ENCODE measurements at places on chromosomes 11 and 22.

GRCh38 chr11:132977746-132978145 is 554.6 kb downstream of the OPCML start:
- no peak for DNase-seq

- no peak for DNase-seq
Observed at GRCh38 chr11:71206186-71206585, 46.2 kb downstream of the SHANK2 start.

GRCh38 chr11:32400196-32400595 is 35.1 kb downstream of the WT1 start:
- no peak for DNase-seq

- no peak for DNase-seq
Observed at GRCh38 chr22:28015676-28016601, 96.9 kb upstream of the PITPNB start.

- DNase-seq, result no peak
Observed at GRCh38 chr11:123325533-123325932, 104.5 kb upstream of the GRAMD1B start.

GRCh38 chr11:119282495-119282894 is 34.4 kb downstream of the MCAM start:
- DNase-seq, result no peak

- DNase-seq, result no peak
Observed at GRCh38 chr11:93700830-93701229, 39.3 kb downstream of the CEP295 start.

DNA sequence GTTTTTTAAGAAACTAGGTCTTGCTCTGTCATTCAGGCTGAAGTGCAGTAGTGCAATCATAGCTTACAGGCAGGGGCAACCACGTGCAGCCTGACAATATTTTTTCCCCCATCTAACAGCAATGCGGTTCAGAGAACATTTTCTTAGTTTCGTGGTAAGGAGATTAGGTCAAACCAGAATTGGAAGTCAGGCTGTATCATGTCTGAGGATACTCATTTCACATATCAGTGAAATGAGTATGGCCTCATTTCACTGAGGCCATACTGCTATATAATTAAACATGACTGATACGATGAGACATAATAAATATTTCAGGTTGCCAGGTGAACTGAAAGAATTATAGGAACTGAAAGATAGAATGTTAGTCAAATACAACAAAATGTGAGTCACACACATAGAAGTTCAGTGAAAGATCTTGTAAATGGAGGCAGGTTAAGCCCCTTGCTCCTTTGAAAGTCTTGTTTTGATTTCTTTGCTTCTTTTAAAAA is 32.5 kb upstream of the IZUMO1R start:
- no peak for DNase-seq

GRCh38 chr11:89168396-89168795 is 9.3 kb upstream of the TYR start:
- no peak for DNase-seq

DNA sequence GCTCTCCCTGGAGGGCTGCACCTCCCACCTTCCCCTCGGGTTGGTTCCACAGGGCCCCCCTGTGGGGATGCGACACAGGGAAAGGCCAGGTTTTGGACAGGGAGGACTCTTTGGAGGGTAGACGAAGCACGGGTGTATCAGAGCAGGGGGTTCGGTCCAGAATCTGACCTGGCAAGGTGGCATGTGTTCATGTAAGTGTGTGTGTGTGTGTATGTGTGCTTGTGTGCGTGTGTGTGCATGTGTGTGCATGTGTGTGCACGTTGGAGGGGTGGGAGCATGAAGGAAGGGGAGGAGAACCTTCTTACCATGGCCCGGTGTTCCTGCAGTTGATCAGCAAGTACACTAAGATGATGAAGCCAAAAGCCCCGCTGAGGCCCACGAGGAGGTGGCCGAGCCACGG is 14.7 kb downstream of the IL2RB start:
- no peak for DNase-seq

- peak; percentile 8 for DNase-seq
Observed at GRCh38 chr11:69801513-69802335, 17.5 kb downstream of the FGF3 start.

GRCh38 chr22:31605851-31606585 is 56.0 kb downstream of the PISD start:
- no peak for DNase-seq

- no peak for DNase-seq
Observed at GRCh38 chr22:38744981-38745380, 10.8 kb downstream of the SUN2 start.

GRCh38 chr22:48178536-48178935 is 1416.1 kb downstream of the TBC1D22A start:
- no peak for DNase-seq

GRCh38 chr11:62905296-62905695 is 15.9 kb downstream of the CHRM1 start:
- DNase-seq, result no peak

DNA sequence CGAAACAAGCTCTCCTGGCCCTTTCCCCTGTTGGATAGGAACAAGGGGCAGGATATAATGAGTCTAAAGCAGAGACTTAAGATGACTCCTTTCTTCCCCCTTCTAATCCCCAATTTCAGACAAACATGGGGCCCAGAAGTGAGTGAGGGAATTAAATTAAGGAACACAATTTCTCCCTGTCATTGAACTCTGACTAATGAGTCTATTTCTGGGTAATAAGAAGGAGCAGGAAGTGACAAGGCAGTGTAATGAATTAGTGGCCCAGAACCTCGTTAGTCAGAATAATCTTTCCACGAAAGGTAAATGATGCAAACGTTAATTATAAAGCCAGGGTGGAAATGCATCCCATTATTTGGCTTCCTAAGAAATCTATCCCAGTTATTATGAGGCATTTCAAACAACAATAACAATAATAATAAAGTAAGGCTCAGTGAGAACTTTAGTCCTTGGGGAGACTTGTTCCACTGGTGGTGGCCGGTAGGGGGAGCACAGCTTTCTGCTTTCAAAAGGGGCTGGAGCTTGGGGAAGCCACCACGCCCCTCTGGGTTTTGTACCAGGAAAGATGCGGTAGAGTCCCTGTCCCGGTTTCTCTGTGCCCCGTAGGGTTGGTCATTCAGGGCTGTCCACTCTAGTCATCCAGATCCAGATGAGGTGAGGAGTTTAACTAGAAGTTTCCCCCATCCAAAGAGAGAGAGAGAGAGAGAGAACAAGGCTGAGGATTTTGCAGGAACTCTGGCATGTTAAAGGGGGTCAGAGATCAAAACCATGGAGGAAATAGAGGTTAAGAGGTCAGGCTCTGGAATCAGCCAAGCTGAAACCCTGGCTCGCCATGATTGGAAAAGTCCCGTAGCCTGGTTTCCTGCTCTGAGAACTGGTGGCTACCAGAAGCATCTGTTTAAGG is 298.3 kb downstream of the NTM start:
- peak; percentile 55 for DNase-seq

DNA sequence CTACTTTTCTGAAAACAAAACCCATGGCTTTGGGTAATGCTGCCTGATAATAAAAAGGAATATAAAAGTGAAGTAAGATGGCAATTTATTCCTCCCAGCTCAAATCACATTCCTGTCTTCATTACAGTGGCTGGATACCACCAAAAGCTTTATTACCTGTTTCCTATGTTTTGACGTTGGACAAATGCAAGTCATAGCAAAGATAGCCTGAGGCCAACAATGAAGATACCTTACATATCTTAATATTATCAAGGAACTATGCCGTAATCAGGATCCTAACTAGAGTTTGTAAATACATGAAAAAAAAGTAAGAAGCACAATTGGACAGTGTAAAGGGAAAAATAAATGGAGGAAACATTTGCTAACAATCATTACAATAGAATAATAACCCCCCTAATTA is 202.4 kb downstream of the SOX6 start:
- no peak for DNase-seq

DNA sequence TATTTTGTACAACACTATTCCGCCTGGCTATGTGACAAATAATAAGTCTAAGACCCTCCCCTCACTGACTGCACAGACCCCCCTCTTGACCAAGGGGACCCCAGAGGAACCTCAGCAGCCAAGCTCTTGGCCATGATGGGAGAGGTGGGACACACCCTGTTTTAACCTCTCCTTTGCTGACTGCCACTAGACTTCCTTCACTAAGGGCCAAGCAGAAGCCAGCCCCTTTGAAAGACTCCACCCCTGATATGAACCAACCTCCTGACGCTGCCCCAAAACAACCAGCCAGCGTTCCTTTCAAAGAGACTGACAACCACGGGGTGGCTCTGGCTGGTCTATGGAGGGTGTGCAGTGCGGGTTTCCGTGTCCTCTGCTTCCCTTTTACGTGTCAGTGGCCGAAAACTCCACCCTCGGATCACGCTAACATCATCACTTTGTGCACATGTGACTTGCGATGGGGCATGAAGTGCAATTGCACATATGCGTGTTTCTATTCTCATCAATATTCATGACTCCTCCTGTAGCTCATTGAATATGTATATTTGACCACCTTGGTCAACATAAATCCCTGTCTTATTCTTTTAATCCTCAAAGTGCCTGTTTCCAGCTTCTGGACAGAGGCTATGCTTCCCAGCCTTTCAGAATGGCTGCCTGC is 643.9 kb downstream of the TBC1D22A start:
- no peak for DNase-seq

- no peak for DNase-seq
Observed at GRCh38 chr11:111355956-111356659, 23.0 kb downstream of the POU2AF1 start.

DNA sequence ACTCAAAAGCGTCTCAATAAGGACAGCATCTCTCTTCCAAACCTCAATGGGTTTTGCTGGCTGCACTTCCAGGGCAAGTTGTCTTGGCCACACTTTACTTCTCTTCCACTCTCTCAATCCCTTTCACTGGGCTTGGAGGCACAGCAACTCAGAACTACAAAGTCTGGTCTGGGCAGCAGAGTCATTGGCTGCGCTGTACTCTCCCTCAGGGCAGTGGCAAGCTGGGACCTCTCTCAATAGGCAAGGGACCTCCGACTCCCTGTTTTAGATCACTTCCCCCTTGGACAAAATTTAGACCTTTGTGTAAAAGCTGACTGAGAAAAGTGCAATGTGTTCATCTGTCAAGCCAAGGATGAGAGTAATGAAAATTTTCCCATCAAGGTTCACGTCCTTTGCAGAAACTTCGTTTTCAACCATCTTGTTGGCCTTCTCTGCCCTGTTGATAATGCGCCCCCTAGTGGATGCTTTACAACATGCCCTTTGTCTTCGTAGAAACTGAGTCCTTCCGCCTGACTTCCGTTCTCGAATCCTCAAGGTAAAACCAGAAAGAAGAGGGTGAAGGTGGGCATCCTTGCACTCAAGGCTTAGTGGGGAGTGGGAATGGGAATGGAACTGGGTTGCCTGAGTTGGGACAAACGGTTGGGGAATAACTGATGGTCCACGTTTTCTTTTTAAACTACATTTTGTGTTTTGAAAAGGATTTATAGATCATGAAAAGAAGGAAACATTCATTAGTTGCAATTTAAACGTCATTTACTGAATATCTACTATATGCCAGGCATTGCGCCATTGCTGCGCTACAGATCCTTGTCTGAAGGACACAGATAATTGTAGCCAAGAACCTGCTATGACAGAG is 99.1 kb downstream of the CD44 start:
- DNase-seq, result no peak

- DNase-seq, result no peak
Observed at GRCh38 chr22:26238596-26238995, 69.3 kb downstream of the SEZ6L start.

DNA sequence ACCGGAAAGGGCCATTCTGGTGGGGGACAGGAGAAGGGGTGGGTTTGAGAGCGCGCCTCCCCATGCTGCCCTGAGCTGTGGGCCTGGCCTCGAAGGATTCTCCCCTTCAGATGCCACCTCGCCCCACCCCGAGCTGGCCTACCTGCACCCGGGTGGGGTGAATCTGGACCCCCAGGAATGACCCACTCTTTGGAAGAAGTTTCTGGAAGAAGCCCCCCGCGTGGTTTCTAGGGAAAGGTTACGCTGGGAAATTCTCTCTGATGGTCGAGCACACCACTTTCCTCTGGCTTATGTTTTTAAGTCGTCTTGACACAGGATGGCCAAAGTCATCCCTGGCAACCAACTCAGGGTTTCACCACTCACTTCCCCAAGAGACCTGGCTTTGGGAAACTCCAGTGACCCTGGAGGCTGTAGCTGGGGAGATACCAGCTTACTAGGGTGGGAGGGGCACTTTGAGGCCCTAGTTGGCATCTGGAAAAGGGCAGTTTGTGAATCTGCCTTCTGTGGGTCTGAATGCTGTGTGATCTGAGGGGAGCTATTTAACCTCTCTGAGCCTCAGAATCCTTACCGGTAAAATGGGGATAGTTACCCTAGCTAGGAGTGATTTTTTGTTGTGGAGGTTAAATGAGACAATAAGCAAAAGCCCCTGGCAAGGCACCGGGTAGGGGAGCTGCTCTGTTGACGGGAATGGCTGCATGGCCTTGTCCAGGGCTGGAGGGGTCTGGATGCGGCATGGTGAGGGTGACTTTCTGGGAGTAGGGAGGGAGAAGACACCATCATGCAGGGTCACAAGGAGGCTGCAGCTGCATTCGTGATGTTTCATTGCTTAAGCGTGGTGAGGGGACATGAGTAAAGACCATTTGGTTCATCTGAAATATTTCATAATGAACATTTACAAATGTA is 45.3 kb upstream of the ACCSL start:
- DNase-seq, result no peak

- no peak for DNase-seq
Observed at GRCh38 chr11:128496249-128496648, 91.1 kb downstream of the ETS1 start.

GRCh38 chr11:79054636-79055035 is 386.2 kb downstream of the TENM4 start:
- no peak for DNase-seq

DNA sequence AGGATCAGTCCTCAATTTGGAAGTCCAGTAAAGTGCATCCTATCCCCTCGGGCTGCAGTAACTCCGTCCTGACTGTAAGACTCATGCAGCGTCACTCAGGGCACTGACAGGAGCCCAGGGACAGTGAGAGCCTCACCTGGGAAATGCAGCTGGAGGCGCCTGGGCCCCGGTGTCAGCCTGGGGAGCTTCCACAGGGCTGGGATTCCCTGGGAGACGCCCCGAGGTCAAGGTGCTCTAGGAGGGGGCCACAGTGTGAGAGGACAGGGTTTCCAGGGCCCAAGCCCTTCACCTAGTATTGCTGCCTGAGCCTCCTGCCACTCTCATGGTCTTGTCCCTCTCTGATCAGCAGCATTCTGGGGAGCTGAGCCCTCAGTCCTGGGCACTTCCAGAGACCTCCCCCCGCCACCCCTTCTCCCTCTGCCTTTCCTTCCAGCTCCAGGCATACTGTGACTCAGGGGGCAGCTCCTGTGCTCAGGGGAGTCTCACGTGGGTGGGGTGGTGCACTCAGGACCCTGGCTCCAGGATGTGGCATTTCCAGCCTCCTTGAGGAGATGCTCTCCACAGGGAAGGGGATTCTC is 99.1 kb upstream of the IGLL5 start:
- no peak for DNase-seq

DNA sequence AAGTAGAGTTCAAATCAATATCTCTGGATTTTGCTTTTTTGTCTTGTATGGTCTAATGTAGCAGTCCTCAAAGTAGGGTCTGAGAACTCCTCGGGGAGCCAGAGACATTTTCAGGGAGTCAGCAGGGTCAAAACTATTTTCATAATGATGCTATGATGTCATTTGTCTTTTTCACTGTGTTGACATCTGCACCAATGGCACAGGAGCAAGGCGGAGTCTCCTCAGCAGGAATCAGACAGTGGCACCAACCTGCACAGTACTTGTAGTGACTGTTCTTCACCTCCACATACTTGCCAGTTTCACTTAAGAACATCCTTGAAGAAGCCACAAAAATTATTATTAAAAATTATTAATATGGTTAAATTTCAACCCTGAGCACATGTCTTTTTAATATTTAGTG is 14.9 kb upstream of the FXYD6 start:
- no peak for DNase-seq

GRCh38 chr11:68855205-68855981 is 13.7 kb upstream of the CPT1A start:
- no peak for DNase-seq

GRCh38 chr11:117143390-117143789 is 697 bp upstream of the PAFAH1B2 start:
- DNase-seq, result no peak
